ENCODE measurements at places on chromosomes 7 and 10. TPM values are rescaled to one million over a fixed set of nuclear protein-coding genes. Genes with fewer than 3 reads are reported as not detected.

AKR1C3 gene
- total RNA-seq: 257 TPM

DNA sequence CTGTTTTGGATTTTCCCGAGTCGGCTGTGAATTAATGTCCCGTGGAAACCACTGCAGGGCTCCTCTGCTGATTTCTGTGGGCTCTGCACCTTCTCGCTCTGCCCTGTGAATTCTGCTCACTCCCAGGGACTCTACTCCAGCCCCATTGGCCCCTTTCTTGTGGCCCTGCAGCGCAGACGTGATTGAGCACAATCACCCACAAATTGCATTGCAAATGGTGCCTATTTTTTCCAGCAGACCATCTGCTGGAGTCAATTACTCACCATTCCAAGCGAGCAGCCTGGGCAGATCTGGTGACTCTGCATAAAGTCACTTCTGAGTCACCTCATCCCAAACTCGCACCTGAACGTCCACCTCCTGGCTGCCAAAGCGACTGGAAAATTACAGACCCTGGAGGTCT lies 235.8 kb downstream of the PAXIP1 start:
- no peak for DNase-seq

DNA sequence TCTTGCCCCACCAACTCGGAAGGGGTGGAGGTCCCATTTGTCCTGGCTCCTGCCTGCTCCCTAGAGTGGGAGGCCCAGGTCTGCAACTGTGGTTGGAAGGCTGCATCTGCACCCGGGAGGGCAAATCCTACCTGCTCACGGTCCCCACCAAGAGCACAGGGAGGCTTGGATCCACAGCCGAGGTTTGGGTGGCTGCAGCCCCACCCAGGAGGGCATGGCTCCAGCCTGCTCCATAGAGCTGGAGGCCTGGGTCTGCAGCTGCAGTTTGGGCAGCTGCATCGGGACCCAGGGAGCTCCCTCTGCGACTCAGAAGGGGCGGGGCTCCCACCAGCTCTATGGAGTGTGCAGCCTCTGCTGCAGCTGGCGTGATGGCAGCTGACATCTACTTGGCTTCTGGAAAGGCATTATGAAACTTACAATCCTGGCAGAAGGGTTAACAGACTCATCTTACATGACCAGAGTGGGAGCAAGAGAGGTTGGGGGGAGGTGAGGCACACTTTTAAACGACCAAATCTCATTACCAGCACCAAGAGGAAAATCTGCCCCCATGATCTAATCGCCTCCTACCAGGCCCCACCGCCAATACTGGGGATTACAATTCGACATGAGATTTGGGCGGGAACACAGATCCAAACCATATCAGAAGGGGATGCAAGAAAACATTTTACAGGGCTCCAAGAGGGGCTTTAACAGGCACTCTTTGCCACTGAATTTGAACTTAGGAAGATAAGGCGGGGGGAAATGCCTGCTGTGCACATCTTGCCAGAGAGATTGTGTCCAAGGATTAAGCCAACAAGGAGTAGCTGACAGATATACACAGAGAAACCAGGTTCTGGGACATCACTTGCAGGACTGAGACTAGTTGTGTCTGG lies 8.2 kb upstream of the BLVRA start:
- no peak for DNase-seq

C10orf71 gene
- total RNA-seq: not detected

GRCh38 chr10:3901370-3901769 lies 116.4 kb upstream of the KLF6 start:
- no peak for DNase-seq

OPN1SW gene
- total RNA-seq: not detected

SLIT1 gene
- 0.17 TPM for total RNA-seq

DNA sequence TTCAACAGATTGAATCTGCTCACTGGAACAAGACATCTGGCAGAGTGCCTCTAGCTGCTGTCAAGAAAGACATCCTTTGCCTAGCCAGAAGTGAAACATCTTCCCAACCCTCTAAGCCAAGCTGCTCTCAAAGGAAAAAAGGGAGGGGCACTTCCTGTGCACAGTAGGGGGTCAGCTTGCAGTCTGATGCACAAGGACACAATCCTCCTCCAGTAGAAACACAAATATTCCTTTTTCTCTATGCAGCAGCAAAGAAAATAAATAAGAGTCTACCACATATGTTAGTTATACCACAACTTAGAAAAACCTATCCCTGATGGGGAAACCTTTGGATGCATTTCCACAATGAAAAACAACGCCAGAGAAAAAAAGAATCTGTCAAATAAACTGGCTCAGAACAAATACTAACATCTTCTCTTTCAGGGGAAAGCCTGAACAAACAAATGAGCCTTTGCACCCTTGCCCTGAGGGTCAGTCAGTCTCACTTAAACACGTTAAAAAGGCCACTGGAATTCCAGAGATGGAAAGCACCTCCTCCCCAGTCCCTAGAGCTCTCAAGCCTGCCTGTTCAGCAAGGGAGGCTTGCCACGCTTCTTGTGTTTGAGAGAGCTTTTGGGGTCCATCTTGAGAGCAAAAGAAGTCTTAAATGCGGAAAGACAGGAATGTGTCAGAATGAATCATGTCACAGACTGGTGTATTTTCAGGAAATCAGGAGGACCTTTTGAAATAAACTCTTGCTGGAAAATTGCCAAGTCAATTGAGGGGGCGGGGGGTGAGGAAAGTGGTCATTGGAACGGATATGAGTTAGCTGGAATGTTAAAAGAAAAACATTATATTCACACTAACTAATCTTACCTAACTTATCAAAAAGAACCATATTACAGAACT lies 7.5 kb downstream of the LAMB1 start:
- DNase-seq: no peak

- no peak for DNase-seq
These were observed 27.4 kb downstream of the WIPI2 start for GRCh38 chr7:5217396-5217795.

GRCh38 chr7:43938892-43939482 lies 12.8 kb downstream of the UBE2D4 start:
- no peak for DNase-seq

DNA sequence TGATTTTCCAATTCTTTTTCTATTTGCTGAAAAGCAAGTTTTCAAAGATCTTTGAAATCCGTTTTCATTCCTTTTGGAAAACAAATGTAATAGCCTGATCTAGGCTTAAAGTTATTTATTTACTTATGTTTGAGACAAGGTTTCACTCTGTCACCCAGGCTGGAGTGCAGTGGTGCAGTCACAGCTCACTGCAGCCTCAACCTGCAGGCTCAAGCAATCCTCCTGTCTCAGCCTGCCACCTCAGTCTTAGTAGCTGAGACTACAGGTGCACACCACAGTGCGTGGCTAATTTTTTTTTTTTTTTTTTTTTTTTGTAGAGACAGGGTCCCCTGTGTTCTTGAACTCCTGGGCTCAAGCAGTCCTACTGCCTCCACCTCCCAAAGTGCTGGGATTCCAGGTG lies 4.6 kb downstream of the ST7 start:
- no peak for DNase-seq

- peak; percentile 98 for DNase-seq
These were observed 465 bp upstream of the TRIM24 start for GRCh38 chr7:138459413-138460175.

DNA sequence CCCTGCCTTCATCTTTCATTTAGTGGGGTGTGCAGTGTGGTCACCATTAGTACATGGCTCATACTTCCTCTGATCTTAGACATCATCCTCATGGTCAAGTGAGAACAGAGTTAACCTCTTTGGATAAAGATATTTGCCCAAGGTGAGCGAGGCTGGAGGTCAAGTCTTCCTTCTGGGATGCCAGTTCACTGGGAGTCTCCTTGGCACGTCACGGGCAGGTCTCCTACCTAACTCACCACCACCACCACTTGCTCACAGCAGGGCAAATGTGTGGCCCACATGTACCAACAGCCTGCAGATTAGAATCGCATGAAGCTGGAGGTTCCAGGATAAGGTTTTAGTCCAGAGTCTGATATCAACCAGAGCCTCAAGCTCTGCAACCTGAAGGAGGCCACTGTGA lies 164.6 kb downstream of the USP6NL start:
- DNase-seq: no peak

- DNase-seq: no peak
These were observed 55.6 kb downstream of the GRB10 start for GRCh38 chr7:50727072-50727471.

MYH16 gene
- not detected for total RNA-seq

DNA sequence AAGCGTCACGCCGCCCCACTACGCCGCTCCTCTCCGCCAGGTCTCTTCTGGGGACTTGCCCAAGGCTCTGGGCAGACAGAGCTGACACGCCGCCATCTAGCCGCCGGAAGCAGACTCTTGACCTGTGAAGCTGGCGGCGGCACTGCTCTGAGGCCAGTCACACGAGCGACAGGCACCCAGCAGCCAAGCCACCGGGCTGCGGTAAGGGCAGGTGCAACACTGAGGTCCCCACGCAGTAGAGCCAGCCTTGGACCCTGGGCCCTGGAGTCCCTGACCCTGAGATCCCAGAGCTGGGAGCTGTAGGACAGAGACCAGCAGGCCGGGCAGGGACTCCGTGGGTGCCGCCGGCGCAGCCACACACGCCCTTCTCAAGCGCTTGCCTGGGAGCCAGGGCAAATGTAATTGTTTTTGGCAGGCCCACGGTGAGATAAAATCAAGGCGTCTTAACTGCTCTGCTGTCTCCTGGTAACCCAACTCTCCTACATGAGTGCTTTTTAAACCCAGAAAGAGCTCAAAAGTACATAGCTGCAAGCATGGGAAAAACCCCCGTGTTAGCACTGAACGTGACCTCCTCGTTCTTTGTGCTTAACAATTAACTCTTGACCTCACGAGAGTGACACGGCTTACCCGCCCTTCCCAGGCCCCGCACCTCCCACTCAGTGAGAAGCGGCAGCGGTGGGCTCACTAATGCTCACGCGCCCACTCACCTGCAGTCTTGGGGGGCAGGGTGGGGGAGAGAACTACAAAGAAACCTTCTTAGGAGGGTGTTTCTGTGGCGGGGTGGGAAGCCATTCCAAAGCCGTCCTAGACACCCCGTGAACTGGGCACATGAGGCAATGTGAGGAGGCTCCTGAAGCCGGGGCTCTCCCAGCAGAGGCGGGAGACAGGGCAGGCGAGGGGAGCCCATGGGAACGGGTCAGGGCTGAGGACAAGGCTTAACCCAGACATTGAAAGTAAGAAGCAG lies 8.5 kb downstream of the GPER1 start:
- DNase-seq: no peak

KAZALD1 gene
- 11.5 TPM for total RNA-seq

AKR1C1 gene
- total RNA-seq: 13.0 TPM

NOLC1 gene
- total RNA-seq: 68.2 TPM

GRCh38 chr7:32204361-32205018 lies 134.3 kb upstream of the PDE1C start:
- peak; percentile 33 for DNase-seq

- DNase-seq: no peak
These were observed 1055.5 kb upstream of the GHITM start for GRCh38 chr10:83083831-83084230.

DNA sequence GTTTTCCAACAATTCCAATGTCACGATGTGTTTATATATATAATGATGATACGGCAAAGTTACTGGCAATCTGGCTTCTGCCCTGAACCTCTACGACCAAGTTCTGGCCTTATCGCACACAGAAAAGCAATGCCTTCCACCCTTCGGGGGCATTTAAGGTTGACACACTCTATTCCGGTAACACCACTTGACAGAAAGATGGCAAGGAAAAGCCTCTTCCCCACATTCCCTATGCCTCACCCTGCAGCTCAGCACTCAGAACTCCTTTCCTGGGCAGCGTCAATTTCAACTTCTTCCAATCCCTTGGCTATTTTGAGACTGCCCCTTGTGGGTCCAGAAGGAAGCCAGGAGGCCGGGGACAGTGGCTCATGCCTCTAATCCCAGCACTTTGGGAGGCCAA lies 2.5 kb upstream of the ADRB1 start:
- DNase-seq: no peak

OR2A1 gene
- total RNA-seq: not detected

- DNase-seq: peak; percentile 21
These were observed 126.2 kb upstream of the NRP1 start for GRCh38 chr10:33460505-33461294.

ZYX gene
- 54.9 TPM for total RNA-seq

GRCh38 chr7:140003913-140004382 lies 58.8 kb downstream of the PARP12 start:
- peak; percentile 46 for DNase-seq

DNA sequence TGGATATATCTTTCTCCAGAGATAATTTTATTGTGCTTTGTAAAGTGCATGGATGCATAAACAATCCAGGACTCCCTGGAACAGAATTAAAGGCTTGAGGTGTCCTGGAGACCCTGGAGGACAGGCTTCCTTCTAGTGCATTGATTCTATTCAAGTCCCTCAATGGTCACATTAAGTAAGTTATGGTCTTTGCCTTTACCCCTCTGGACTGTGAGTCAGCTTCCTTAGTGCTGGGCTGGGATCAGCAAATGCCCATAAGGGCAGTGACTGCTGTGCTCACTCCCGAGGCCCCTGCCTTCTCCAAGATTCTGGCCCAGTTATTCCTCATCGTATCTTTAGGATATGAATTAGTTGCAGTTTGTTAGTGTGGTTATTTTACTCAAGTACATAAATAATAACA lies 178.7 kb upstream of the PRSS58 start:
- DNase-seq: no peak

COL1A2 gene
- total RNA-seq: 55.6 TPM

GRCh38 chr10:63115732-63116383 lies 17.3 kb upstream of the NRBF2 start:
- peak; percentile 40 for DNase-seq

CTBP2 gene
- 172 TPM for total RNA-seq

DNA sequence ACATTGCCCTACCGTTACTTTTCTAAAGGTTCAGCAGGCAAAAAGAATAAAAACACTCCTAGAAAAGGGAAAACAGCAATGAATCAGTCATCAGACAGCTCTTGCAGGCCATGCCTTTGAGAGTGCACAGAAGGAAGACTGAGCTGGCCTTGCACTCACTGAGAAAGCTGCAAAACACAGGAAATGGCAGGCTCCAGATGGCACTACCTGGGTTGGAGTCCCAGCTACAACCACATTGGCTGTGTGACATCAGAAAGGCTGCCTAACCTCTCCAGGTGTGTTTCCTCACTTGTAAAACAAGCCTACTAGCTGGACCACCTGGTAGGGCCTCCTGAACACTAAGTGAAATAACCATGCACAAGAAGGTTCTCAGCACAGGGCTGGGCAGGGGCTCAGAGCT lies 113.7 kb downstream of the SFMBT2 start:
- DNase-seq: no peak

GRCh38 chr10:110399106-110399964 lies 94.6 kb upstream of the SMNDC1 start:
- DNase-seq: no peak

DNA sequence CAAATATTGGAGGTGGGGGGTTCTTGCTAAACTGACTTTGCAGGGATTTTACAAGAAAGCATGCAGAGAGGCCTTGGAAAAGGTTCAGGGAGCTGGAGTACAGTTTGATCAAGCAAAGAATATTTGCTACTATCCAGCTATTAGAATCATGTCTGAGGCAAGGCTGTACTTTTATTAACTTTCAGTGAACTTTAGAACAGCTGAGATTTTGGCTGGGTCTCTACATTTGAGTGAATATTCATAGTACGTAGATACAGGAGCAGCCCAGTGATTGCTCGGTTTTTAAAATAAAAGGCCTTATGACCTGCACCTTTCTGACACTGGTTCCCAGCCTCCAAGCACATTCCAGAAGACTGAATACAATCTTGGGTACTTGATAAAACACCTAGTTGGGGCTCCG lies 496.8 kb upstream of the AKR1E2 start:
- DNase-seq: no peak
